ENCODE measurements at places on chromosomes 3 and 15.

DNA sequence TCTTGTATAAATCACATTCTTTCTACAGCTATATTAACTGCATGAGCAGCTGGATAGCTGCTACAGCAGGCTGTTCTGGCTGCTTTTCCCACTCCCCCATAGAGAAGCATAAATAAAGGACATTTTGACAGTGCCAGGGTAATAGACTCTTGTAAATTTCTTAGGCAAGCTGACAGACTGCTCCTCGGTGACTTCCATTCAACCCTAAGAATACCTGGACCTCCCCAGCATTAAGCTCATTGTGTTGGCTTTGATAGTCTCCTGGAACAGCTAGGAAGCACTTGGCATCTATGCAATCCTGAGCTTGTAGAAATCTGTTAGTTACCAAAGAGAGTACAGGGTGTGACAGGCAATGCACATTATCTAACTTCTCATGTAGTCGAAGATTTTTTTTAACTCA, 475.4 kb downstream of the AGBL1 start:
- no peak for ATAC-seq

- no peak for ATAC-seq
Measured at GRCh38 chr3:134901461-134901860, 106.4 kb downstream of the EPHB1 start.

DNA sequence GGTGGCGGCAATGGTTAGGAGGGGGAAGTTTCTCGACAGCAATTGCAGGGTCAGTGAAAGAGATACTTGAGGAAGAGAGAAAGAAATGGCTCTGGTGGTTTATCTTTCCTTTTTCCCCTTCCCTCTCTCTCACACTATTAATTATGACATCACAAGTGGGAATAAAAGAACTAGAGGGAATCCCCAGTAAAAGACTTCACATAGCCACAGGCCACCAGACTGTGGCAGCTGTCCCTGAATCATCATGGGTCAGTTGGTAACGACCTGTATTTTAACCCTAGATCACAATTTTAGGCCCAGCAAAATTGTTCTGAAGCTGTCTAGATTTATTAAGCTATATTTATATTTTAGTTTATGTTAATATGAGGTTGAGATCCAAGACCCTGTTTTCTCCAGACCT, 40.3 kb downstream of the MBNL1 start:
- no peak for ATAC-seq

GRCh38 chr3:114867835-114868503, 279.1 kb downstream of the ZBTB20 start:
- no peak for ATAC-seq

GRCh38 chr3:52846432-52846965, 11.7 kb upstream of the MUSTN1 start:
- no peak for ATAC-seq
